Activated gamma-delta T cell treated with anti-CD3 and anti-CD28 coated beads, Interleukin-2, amount 50 U/mL, for 16 hours (primary cell): ENCODE measurements at places on chromosomes 12 and 14.

DNA sequence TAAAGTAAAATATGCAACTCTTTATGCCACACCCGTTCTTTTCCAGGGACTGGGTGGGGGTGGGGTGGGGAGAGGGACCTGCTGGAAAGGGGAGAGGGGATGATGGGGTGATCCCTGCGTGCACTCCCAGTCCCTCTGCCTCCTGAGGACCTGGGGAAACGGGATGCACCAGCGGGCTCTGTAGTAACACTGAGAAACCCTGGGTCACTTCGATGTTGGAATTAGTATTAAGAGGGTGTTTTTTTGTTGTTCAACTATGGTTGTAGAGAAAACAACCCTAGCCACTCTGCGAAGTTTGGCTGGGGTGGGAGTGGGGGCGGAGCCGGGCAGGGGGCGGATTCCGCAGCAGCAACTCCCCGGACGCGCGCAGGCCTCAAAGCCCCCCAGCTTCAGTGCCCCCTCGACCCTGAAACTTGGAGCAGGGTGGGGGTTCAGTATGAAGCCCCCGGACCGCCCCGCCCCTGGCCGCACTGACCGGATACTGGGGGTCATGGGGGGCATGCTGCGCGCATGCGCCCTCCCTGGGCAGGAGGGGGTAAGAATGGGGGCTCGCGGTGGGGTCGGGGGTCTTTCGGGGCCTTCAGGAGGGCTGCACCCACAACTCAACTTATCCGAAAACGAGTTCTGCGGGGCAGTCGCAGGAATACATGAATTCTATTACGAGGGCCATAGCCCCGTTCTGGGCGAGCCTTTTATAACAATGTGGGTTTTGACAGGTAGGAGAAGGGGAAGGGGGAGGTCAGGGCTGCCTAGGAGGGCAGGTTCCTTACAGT lies 1.3 kb upstream of the ARHGEF25 start:
- no peak for DNase-seq

DNA sequence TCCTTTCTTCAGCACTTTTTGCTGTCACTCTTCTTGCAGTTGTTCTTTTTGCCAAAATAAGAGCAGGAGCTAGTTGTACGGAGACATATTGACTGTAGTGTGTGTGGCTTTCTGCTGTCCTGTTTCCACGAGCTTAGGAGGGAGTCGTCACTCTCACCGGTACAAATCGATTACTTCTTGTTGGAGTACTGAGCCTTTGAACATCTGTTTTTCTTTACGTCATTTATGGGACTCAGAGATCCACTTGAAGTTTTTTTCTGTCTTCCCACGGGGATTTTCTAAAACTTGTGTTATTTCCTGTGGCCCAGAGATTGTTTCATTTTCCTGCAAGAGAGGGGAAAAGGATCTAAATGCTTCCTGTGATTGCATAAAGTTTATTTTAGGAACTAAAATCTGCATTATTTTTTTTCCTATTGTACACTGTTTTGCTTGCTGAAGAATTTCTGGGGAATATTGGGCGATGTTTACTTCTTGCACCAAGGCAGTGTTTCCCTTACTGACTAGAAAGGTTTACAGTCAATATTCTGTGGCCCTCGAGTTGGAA lies 199.8 kb upstream of the ARHGAP5 start:
- DNase-seq = no peak

DNA sequence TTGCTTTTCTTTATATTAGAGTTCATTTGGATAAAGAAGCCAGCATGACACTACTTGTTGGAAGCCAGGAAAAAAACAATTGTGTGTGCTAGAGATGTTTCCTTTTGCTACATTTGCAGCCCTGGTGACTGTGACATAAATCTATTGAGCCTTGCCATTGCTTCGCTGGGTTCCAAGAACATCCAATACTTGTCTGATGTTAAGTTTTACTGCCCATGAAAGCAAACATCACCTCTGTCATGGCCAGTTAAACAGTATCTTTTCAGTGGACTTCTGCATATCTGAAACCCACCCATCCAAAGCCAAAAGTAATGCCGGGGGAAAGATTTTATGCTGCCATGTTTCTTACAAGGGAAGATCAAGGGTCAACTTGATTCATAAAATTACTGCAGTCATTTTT lies 184.0 kb downstream of the MSRB3 start:
- no peak for DNase-seq

DNA sequence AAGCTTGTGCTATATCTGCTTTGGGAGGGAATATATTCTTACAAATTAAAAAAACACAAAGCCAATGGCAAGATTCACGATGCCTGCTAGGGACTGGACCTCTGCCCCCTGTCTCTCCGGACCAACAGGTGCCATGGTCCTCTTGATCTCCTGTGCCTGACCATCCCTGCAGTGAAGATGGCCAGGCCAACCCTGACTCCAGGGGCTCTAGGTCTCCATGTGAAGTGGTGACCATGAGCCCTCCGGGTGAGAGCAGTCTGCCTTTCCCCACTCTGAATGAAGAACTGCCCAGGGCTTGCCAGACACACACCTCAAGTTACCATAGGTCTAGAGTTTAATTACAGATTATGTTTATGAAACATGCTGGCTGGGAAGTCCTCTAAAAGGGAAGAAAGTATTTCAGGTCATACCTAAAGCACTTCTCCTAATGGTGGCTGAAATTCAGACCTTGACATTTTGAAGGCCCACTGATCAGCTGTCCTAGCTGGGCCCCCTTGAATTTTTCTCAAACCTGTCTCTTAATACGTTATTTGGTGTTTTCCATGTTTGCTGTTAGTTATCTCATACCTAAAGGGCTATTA lies 1.4 kb downstream of the ARHGDIB start:
- DNase-seq = no peak

- no peak for DNase-seq
Measured at GRCh38 chr14:90808759-90809529, 7.3 kb downstream of the TTC7B start.

DNA sequence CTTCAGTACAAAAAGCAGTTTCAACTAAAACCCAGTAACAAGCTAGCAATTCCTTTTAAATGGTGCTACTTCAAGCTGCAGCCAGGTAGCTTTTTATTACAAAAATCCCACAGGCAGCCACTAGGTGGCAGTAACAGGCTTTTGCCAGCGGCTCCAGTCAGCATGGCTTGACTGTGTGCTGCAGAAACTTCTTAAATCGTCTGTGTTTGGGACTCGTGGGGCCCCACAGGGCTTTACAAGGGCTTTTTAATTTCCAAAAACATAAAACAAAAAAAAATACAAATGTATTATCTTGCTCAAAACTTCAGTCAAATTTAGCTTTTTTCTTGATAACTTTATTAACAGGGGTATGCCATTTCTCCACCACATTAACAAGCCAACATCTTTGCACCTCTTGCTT lies 3.6 kb upstream of the CLEC4E start:
- peak; percentile 69 for DNase-seq

DNA sequence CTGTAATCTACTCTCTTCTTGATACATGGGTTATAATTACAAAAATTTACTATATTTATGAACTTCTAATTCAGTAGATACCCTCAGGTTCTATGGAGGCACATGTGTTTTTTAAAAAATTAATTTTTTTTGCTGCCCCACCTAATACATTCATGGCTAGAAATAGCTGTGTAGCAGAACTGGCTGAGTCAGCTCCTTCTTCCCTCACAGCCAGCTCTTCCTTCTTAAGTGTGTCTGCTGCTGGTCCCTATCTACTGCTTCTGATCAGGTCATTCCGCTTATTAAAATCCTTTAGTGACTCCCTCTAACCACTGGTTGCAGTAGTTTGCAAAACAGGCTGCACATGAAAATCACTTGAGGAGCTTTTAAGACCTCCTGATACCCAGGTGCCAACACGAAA lies 400.1 kb downstream of the APAF1 start:
- no peak for DNase-seq
